ENCODE measurements at places on chromosomes 11 and 22. TPM values are rescaled to one million over a fixed set of nuclear protein-coding genes. Genes with fewer than 3 reads are reported as not detected.

DNA sequence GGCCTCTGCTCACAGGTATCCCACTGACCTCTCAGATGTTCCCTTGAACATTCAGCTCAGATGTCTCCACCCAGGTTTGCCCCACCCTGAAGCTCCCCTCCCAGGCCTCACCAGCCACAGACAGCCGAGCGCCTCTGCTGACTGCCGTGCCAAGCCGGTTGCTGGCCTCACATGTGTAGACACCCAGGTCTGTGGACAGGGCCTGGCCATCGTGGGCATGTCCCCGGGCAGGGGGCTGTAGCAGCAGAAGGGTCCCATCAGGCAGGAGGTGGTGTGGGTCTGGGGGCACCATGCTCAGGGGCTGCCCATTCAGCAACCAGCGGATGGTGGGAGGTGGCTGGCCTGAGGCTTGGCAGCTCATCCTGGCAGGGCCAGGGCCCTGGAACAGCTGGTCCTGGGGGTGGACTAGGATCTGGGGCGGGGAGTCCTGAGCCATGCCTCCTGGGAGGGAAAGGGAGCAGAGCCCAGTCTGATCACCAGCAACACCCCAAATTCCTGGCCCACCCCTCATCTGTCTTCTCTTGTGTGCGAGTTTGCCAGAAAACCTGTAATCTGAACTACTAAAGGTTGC is 759 bp downstream of the ROBO4 start:
- no peak for DNase-seq

DNA sequence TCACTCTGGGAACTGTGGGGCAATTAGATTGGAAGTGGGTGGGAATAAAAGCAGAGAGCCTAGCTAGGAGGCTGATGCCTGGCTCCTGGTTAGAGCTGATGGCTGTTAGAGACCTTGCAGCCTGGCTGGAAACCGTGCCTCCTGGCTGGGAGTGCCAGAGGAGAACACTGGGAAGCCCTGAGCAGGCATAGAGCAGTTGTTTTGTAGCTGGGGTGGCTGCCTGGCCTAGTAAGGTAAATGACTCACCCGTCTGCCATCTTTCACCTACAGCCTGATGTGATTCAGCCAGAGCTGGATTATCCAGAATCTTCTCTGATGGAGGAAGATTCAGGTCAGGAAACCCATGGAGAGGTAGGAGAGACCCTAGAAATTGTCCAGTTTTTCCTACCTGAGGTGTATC is 6.1 kb downstream of the UQCR10 start:
- DNase-seq = no peak

GRCh38 chr22:28920757-28921584 is 37.6 kb downstream of the ZNRF3 start:
- no peak for DNase-seq

DNA sequence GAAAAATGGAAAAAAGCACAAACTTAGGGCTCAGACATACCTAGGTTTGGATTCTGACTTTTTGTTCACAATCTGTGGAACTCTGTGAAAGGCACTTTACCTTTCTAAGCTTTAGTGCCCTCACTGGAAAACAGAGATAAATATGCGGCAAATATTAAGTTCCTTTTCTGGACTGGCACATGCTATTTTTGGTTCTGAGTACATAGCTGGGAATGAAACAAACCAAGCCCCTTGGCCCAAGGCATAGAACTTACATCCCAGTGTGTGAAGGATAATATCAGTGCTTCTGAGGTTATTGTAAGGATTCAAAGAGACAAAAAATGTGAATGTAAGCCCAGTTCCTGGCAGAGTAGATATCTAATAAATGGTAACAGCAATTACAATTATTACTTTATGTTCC is 227.5 kb downstream of the ADAMTS15 start:
- no peak for DNase-seq

DNA sequence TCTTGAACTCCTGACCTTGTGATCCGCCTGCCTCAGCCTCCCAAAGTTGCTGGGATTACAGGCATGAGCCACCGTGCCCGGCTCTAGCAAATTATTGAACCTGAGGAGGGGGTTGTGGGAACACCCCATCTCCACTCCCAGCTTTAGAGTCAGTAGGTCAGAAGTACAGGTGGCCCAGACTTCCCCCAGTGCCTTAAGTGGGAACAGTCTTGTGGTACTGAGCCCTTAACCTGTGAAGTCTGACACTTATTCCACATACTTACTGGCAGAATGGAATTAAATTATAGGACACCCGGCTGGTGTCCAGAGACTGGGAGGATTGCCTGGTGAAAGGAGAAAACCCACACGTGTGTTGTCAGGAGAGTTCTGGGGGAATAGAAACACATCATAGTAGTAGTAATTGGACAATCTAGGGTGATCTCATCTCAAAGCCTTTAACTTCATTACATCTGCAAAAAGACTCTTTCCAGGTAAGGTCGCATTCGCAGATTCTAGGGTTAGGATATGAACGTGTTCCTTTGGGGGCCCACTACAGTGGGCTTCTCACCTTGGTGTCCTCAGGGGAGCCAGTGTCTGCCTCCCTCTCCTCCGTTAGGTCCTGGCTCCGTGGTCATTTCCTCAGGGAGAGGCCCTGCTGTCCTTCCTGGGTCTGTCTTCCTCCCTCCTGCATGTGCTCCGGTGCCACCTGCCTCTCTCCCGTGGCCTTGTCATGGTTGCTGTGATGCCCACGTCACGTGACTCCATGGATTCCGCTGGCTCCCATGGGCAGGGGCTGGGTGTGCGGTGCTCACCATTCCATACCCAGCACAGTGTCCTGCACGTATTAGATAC is 63.8 kb downstream of the BCR start:
- no peak for DNase-seq

DNA sequence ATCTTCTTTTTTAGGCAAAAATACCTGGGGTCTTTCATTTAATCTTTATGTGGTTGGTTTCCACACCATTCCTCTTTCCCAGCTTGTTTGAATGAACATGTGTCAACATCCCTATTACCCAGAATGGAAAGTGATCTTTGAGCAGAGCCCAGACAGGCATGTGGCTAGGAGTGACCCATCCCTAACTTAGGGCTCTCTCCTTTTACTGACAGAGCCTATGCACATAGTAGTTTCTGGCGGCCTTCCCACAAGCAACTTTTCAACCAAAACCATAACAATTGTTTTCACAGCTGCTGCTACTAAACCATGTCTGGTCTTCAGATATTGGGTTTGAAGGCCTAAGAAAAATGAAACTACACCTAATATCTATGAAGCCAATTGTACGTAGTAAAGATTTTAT is 107.5 kb downstream of the TENM4 start:
- DNase-seq = no peak

C11orf97 gene
- total RNA-seq = 0.35 TPM

DNA sequence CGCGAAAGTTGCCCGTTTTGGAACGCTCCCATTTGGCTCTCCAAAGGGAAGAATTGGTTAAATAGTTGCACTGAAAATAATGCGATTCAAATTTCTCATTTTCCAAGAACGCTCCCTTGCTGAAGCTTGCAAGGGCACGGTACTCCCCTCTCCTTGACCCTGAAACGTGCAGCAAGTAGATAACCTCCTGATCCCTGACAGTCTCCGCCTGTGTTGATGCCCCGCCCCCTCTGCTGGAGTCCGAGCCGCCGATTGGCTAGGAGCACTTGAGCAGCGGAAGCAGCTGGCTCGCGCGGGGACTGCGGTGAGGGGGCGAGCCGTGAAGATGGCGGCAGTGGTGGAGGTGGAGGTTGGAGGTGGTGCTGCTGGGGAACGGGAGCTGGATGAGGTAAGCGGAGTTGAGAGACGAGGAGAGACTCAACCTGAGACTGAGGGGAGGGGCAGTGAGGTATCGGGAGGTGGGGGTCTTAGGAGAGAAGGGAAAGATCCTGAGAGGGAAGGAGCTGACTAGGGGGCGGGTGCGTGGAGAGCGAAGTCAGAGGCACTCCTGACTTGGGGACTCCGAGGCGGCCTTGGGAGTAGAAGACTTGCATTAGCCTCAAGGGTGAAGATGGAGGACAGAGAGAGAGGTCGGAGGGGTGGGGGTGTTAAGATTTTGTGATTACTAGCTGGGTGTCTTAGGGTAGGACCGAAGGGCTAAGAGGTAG is at the start of gene RNF121:
Gene RNF121 (plus strand): TSS at position 310 of the 707 bp plus-strand sequence. CDS start 16 bp downstream, at position 326.
- DNase-seq = peak; percentile 96

DDIAS gene
- 0.75 TPM for total RNA-seq

- no peak for DNase-seq
These were observed 561.6 kb downstream of the BUD13 start for GRCh38 chr11:116211147-116211546.

DNA sequence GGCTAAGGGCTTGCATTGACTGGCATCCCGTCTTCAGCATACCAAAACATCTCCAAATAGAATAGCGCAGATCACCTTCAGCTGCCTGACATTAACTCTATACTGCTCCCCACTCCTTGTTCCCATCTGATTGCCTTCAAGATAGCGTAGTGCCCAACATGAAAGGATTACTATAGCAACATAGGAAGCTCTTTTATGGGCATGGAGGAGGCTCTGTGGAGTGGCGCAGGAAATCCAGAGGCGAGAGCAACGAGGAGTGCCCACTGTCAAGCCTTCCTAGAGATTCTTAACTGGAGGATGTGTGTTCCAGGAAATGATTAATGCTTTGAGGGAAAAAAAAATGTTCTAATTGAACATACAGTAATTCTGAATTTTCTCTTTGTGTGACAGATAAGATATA is 213.3 kb downstream of the CADM1 start:
- no peak for DNase-seq
